CD4-positive, alpha-beta T cell treated with Interferon alpha-2 for 1 hour (primary cell): ENCODE measurements at places on chromosomes 7 and 10.

DNA sequence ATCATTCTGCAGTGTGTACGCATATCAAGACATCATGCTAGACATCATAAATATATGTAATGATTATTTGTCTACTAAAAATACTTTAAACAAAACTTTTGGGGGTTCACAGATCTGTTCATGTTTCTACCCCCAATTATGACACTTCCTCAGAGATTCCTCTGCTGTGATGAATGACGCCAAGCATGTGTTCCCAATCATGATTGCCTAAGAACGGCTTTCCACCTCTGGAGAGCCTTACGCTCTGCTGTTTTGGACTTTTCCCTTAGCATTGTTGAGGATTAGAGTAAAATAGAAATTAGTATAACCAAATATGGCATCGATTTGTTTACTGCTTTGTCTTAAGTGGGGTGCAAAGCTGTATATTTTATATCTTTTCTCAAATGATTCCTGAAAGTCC lies 236.3 kb upstream of the IGFBP3 start:
- no peak for DNase-seq

DNA sequence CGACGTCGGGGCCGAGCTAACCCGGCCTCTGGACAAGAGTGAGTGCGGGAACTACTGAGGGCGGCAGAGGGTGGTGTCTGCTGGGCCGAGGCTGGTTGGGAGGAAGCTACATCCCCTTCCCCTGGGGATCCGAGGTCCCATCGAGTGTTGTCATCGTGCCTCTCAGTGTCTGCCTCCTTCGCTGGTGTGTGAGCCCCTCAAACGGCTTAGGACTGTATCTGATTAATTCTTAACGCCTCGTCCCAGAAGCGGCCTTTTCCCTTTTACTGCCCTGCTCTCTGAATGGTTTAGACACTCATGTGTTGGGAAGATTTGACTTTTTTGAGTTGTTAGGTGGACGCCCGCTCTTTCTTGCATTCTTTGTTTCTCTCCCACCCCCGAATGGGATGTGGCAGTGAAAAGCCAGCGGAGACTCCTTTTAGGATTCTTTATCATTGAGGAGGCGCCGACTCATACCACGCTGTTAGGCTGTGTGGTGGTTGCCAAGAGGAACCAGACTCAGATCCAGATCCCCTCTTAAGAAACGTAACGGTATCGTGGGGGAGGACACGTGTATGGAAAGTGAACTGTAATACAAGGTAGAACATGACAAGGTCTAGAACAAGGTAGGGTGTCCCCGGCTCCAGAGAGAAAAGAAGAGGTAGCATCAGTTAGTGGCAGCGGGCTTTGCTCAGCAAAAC lies 631 bp downstream of the SUPV3L1 start:
- DNase-seq, result no peak

DNA sequence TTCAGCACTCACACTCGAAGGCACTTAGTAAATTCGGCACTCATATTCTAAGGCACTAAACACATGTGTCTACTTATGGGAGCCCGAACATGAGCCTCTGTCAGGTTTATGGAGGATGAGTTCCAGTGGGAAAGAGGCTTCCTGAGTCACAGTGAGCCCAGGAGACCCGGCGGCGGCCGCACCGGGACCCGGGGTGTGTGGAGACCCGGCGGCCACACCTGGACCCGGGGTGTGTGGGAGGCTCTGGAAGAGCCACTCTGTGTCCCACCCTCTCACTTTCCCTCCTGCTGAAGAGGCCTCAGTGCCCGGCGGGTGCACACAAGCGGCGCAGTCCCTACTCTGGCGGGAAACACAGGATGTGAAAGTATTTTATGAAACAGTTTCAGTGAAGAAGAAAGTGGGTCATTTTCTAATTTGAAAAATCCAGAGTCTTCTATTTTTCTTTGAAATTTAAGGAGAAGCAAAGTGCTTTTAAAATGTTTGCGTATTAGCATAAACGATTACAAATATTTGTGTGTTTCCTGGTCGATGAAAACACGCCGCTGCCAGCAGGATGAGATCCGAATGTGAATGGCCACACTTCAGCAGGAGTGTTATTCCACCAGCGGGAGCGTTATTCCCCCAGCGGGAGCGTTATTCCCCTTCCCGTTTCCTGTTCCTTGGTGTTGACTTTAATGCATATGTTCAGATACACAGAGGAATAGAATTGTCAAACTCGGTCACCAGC lies 625.1 kb downstream of the DNAJB6 start:
- no peak for DNase-seq

DNA sequence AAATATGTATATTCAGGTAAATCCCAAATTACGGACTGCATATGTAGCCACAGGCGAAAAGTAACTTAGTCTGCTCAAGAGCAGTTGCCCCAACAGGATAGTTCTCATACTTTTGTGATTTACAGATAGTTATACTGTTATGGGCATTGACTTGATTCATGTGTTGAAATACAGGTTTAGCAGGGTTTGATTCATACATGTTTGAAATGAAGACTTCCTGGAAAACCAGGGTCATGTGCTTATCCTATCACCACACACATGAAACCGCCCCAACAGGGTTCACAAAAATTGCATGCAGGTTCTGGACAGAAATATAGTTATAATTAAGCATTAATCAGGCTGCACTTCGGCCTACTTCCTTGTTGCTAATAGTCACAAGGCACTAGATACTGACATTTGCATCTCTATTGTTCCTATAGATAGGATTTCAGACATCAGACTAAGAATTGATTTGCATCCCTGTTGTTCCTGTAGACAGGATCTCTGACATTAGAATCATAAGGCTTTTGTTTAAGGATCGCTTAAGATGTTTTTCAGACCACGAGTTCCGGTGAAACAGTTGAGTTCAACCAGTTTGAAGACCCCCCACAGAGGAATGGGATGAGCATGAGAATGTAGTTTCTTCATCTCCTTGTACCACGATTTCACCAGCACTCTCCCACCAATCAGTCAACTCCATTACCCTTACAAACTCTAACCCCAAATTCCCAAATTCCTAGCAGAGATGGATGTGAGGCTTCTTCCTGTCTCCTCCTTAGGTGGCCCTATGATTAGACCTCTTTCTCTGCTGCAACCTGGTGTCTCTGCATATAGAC lies 2.0 kb upstream of the ZNF398 start:
- DNase-seq, result no peak

DNA sequence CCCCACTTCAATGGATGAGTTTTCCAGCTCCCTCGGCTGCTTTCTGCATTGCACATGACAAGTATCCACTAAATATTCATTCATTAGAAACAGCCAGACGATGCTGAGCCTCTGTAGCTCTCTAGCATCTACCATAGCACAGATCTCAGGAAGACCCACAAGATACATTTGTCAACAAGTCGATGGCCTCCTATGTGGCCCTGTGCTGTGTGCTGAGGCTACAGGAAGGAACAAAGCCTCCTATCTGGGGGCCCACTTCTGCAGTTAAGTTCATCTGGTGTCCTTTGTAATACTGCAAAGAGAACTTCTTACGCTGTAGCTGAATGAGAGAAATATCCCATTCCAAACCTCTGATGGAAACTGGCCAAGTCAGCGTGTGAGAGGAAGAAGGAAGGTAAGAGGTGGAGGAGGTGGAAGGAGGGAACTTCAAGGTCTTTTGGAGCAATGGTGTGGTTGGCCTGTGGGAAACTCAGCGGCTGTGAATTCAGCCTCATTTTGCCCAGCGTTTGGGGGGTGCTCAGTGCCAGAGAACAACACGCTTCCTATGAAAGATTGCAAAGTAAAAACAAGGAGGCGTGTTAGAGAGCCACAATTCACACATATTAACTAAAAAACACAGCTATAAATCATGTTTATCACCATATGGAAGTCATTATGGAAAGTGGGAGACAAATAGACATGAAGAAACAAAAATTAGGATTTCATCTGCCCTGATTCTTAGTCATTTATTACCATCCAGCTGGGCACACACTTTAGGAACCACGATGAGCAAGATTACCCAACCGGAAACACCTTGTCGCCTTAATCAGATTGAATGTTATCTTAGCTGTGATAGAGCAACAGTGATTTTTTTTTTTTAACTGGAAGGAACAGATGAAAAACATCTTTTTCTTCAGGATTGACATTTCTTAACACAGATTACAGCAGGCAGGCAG lies 62.2 kb upstream of the USP6NL start:
- DNase-seq, result no peak

DNA sequence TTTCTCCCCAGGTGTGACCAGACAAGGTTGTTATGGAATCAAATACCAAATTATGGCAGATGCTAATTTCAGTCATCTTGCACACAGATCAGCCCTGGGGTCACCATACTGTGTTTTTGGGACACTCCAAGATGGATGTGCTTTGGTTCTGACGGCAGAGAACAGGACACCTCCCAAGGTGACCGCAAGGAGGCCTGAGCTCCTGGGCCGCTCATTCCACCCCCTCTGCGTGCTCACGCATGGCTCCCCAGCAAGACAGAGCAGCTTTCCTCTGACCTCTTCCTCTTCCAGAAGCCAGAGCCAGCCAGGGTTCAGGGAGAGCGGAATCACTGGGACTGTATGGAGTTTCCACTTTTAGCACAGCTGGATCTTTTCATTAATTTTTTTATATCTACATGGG lies 402.8 kb downstream of the DNAJB6 start:
- no peak for DNase-seq

GRCh38 chr7:24334627-24335026 lies 50.6 kb downstream of the NPY start:
- DNase-seq, result no peak
